ENCODE measurements at places on chromosomes 13 and 19.

GRCh38 chr19:2047076-2047448, 4.0 kb downstream of the MKNK2 start:
- DNase-seq, result no peak

DNA sequence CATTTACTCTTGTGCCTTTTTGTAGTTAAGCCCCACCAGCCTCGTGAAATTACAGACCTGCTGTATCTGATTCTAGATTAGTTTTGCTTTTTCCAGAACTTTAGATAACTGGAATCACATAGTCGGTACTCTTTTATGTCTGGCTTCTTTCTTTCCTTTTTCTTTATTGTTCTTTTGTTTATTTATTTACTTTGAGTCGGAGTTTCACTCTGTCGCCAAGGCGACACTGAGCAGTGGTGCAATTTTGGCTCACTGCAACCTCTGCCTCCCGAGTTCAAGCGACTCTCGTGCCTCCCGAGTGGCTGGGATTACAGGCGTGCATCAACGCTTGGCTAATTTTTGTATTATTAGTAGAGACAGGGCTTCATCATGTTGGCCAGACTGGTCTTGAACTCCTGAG, 6.0 kb upstream of the NCCRP1 start:
- DNase-seq, result no peak

- DNase-seq, result no peak
Observed at GRCh38 chr19:50290011-50290410, 39.2 kb downstream of the KCNC3 start.

DNA sequence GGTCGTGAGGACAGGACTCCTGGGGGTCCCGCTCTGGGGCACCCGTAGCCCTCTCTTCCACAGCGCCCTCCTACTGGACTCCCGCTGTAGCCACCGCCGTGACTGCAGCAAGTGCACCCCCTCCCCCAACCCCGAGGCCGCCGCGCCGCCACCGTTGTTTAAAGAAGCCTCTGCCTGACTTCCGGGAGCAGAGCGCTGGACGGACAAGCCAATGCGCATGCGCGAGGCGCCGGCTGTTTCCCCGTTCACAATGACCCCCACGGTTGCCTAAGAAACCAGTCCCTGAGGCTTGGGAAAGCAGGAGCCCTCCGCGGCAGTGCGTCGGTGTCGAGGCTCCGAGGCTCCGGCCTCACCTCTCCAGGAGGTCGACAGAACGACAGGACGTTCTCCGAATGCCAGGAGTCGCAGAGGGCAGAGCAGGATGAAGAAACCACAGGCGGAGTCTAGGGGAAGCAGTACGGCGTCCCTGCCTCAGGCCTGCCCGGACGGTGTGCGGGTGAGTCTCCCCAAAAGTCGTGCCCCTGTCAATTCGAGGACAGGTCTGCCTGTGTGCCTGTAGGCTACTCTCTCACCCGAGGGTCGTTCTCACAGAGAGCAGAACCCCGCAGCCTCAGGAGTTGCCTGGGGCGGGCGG, 70.5 kb upstream of the ZNF420 start:
- peak; percentile 47 for DNase-seq

- DNase-seq, result no peak
Observed at GRCh38 chr19:46896076-46896794, 35.4 kb downstream of the ARHGAP35 start.

- DNase-seq, result no peak
Observed at GRCh38 chr19:16890461-16891184, 1.8 kb downstream of the F2RL3 start.

DNA sequence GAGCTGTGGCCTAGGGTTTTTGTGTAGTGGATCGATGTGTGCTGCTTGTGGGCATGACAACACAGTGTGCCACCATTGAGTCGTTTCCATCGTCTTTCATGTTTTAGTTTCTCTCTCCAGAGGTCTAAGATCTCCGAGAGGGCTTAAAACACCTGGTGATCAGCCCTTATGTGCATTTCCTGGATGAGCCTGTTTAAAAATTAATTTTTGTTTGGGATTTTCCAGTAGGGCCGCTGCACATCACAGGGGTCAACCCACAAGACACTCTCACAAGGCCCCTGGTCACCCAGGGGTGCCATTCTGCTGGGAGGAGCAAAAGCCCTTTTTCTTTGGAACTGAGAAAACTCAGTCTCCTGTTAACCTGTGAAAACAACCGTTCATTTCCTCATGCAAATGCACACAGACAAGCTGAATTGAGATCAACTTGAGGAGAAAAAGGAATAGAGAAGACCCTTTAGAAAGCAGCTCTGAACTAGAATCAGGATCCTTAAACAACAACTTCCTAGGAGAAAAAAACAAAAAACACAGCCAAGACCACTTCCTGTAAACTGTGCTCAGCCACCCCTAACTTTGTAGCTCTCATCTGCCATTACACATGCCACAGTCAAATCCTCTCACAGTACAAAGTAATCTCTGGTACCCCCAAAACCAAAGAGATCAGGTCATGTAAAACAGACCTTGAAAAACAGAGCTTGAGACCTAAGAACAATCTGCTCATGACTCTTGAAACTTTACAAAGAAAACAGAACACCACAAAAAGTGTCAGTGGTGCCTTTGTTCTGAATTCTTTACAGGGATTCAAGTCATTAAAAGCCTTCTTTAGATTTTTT, 8.3 kb upstream of the MTRF1 start:
- no peak for DNase-seq

- DNase-seq, result no peak
Observed at GRCh38 chr19:35712567-35713505, 5.0 kb upstream of the KMT2B start.

- no peak for DNase-seq
Observed at GRCh38 chr13:87235621-87236020, 435.6 kb upstream of the SLITRK5 start.

GRCh38 chr19:10551698-10552301, 8.1 kb downstream of the ATG4D start:
- DNase-seq, result no peak

- DNase-seq, result peak; percentile 82
Observed at GRCh38 chr19:18379803-18380747, 5.9 kb upstream of the GDF15 start.

- DNase-seq, result no peak
Observed at GRCh38 chr13:40381935-40382764, 284.3 kb downstream of the FOXO1 start.

- DNase-seq, result no peak
Observed at GRCh38 chr19:58544591-58545285, 874 bp downstream of the TRIM28 start.

DNA sequence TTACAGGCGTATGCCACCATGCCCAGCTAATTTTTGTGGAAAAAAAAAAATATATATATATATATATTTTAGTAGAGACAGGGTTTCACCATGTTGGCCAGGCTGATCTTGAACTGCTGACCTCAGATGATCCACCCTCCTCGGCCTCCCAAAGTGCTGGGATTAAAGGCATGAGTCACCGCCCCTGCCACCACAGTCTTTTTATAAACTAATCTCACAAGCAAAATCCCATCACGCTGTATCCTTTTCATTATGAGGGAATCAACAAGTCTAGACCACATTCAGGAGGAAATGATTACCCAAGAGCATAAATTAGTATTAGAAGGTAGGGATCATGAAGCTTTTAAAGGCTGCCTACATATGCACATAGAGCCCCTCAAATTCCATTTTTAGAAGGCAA, 210.6 kb upstream of the NBEA start:
- no peak for DNase-seq

- no peak for DNase-seq
Observed at GRCh38 chr13:74573654-74574053, 439.4 kb upstream of the KLF12 start.

All from large intestine (tissue), 12 donors.